ENCODE measurements at places on chromosomes 7 and 10.

GRCh38 chr10:11183015-11183414, 165.3 kb downstream of the CELF2 start:
- no peak for DNase-seq

- no peak for DNase-seq
Observed at GRCh38 chr10:97656777-97657176, 16.3 kb downstream of the PI4K2A start.

DNA sequence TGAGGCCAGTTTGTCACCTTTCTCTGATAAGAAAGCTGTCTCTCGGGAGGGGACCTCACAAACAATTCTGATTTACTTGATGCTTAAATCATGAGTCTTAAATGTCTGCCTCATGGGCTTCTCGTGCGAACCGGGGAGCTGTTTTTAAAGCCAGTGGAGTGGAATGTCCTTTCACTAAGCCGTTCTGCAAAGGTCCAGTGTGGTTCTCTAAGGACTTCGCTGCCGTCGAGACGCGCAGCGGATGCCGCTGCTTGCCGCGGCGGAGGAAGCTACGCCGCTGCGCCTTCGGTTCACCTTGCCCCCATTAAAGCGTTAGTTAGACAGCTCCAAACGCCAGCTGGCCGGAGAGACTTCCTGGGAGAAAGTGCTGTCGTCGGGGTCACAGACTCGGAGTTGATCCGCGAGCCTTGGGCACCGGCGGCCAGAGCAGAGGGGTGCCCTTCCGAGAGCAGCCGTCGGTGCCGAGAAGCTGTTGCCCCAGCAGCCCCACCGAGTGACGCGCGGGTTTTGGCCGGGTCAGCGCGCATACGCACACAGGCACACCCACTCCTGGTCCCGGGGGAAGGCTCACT, 1.3 kb upstream of the HMX3 start:
- no peak for DNase-seq

DNA sequence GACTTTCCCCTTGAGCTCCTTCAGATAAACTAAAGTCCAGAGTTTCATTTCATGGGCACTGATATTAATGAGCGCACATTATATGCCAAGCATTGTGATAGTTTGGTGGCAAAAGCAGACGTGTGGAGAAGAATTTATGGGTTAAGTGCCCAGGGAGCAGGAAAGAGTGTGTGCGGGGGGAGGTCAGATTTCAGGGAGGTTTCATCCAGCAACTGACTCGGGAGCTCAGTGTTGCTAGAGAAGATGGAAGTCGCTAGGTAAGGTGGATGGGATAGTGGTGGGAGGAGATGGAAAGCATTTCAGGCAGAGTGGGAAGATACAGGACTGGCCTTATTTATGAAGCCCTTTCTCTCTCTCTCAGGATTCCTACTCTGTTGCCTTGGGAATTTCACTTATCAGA, 223.0 kb downstream of the SNX10 start:
- no peak for DNase-seq

DNA sequence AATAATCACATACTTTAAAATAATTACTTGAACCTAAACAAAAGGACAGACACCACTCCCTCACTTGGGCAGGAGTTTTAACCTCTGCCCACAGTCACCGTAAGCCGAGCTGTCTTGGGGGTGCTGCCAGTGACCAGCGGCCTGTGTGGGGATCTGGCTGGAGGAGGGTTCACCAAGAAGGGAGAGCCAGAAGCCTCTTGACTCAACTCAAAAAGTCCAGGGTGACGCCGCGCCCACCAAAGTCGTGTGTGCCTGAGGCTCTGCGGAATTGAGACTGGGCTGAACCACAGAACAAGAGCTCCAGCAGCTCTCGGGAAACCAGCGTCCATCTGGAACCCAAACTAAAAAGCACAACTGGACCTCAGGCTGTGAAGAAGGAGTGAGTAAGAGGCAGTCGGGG, 35.8 kb downstream of the ZFAND2A start:
- DNase-seq: no peak

- no peak for DNase-seq
Observed at GRCh38 chr7:7178906-7179305, 3.4 kb upstream of the C1GALT1 start.

GRCh38 chr7:98753989-98754479, 115.8 kb downstream of the TMEM130 start:
- DNase-seq: no peak

DNA sequence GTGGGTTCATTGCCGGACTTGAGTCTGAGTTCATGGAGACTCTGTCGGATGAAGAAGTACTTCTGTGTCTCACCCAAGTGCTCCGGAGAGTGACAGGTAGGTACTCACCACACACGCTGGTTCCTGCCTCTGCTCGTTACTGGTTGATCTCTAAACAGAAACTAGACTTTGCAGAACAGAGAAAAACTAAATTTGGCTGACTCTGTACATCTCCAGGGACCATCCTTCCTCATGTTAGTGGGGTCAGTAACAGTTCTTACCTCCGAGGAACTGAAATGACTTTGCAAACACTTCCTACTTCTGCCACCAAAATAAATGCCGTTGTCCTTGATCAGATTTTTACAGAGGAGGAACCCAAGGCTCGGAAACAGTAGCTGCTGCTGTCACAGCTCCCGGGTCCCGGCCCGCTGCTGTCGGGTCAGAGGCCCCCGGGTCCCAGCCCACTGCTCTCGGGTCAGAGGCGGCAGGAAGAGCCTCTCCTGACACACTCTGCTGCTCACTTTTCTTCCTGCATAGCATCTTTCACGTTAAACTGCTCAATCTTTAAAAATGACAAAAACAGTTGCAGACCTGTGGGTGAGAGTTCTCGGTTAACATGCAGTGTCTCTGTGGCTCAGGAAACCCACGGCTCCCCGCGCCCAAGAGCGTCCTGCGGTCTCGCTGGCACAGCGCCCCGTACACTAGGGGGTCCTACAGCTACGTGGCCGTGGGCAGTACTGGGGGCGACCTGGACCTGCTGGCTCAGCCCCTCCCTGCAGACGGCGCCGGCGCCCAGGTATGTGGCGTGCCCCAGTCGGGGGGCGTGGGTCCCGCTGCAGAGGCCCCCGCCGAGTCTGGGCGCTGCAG, 4.8 kb upstream of the MTG1 start:
- DNase-seq: no peak

GRCh38 chr7:22576612-22577469, 76.9 kb upstream of the STEAP1B start:
- no peak for DNase-seq

DNA sequence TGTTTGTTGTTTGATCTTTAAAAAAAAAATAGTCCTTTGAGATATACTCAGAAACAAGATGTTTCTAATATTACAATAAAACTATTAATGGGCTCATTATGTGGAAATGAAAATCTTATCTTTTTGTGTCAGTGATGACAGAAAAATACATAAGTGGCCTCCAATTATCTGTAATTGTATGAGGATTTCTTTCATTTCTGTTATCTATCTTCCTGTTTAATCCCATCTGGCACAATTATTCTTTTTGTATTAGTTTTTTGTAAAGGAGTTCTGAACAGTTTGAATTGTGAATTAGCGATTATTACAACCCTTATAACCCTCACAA, 270.8 kb downstream of the BBS9 start:
- DNase-seq: no peak

DNA sequence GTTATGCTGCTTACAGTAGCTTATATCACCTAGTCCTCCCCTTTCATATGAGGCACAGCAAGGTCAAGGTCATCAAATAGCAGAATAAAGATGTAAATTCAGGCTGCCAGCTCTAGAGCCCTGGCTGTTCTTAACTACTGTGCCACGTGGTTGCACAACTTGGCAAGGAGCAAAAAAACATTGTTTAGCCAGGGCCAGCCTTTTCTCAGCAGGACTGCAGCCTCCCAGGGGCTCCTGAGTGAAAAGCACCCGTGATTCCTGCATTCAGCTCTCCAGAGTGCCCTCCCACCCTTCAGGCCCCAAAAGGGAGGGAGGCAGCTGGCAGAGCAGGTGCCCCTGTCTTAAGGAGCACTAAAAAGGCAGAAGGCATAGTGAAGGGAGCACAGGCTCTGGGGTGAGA, 31.8 kb upstream of the TM9SF3 start:
- DNase-seq: peak; percentile 54

DNA sequence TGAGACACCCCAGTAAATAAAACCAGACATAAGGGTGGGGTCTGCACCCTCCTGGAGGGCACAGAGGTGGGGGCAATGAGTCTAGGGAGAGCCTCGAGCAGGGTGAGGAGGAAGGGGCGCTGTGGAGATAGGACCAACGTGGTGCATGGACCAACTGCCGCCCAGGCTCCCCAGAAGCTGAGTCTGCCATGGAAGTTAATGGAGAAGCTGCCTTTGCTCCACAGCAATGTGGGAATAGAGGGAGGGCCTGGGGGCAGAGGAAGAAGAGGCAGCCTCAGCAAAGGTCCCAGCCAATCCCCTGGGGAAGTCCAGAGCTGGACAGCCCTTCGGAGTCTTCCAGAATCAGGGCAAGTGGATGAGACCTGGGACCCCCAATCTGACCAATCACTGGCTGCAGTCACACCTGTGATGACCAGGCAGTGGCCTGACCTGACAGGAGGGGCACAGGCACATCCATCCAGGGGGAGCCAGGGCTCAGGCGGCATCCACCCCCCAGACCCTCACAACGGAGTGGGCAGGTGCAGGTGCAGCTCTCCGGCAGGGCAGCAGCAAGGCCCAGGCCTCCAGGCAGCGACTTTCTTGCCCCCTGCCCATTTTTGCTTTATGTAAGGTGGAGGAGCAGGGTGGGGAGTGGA, 242.2 kb upstream of the PPP2R2D start:
- DNase-seq: no peak

DNA sequence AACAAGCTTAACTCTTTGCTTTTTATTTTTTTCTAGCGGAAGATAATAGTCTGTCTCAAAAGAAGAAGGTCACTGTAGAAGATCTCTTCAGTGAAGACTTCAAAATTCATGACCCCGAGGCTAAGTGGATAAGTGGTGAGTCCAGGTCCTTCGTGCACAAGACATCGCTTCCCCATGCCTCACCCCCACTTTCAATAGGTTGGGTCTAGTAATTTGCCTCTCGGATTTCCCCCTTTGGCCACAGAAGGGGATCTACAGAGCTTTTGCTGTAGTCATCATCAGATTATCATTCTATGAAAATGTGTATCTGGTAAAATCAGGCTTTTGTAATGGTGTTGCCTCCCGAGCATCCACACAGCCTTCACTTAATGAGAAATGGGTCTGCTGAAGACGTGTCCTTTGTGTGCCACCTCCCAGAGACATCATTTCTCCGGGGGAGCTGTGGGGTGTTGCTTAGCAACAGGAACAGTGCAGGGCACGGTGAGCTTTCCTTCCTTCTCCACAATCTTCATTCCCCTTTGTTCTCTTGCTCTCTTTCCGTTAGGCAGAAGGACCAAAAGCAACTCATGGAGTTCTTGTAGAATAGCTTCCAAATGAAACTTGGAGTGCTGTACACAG, 422.8 kb downstream of the DPP6 start:
- no peak for DNase-seq

- DNase-seq: no peak
Observed at GRCh38 chr7:43768201-43768886, 9.9 kb downstream of the BLVRA start.

DNA sequence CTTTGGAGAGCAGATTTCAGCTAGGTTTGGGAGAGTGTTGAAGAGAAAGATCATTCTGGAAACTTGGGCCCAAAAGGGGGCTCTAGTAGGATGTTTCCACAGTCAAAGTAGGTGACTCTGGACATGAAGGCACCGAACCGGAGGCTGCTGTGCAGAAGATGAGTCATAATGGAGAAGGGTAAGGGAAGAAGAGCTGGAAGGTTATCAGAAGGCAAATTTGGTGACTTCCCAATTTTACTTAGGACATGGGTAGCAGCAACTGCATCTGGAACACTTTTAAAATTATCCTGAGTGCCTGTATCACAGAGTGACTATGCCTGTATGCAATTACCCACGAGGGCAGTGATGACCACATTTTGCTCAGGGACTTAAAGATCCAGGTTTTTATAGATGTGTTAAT, 38.8 kb downstream of the PIK3AP1 start:
- no peak for DNase-seq

- DNase-seq: no peak
Observed at GRCh38 chr7:134071355-134072331, 55.5 kb upstream of the LRGUK start.

DNA sequence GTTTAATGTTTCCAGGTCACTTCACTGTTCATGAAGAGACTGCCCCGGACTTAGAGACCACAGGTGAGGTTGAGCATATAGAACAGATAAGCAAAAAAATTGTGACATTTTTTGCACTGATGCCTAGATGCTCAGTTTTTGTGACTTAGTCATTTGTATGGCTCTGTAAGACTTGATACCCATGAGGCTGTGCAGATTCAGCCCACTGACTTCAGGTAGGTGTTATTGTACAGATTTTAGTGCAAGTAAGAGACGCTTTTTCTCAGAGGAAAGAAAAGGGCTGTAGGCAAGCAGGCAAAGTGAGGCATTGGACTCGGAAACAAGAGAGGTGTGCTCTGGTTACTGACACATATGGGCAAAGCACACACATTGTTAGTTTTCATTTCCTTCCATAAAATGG, 820.1 kb upstream of the SORCS1 start:
- DNase-seq: no peak

Data from choroid plexus epithelial cell (primary cell).